Fibroblast of skin of left quadriceps (primary cell): ENCODE measurements at places on chromosomes 4 and X.

DNA sequence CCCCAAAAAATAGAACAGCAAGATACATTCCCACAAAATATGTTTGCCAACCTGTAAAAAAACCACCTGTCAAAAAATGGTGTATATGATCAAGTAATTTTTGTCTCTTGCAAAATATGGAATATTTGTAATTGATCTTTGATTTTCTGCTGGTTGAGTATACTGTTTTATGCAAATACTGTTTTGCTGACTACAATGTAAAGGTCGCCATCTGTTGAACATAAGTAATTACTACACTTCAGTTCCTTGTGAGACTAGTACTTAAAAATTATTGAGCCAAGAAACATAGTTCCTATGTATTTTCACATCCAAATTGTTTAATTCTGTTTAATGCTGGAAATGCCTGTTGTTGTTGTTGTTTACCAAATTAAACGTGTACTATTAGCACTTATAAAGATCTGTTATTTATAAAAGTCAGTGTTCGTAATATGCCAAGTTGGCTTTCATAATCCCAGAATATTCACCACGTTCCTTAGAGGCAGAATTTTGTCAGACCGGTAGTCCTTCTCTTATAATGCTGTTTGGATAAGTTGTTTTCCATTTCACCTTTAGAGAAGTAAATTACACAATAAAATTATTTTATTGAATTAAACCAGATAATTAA is 144.2 kb downstream of the PDLIM5 start:
- peak; percentile 34 for DNase-seq

DNA sequence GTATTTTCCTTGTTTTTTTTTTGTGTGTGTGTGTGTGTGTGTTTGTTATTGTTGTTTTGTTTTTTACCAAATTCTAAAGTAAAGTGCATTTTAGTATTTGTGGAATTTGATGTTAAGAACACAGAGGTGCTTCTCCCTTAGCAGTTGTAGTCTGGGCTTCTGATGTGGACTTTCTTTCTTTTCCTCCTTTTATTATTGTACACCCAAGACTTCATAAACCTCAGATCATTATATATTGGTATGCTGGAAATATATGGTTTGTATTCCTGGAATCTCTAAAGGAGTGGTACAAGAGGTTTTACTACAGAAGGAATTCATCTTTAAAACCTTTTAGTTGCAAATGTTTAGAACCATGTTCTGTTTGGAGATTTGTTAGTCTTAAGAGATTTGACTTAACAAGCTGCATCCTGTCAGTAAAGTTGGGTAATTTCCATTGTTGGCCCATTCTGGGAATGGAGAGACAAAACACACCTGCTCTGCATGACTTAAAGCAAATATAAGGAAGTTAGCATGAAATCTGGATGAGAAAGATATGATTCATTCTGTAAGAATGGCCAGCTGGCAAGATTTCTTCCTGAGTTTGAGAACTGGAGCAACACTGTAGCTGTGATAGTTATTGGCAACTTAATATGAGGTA is 64.0 kb downstream of the SMAD1 start:
- DNase-seq, result peak; percentile 87

DNA sequence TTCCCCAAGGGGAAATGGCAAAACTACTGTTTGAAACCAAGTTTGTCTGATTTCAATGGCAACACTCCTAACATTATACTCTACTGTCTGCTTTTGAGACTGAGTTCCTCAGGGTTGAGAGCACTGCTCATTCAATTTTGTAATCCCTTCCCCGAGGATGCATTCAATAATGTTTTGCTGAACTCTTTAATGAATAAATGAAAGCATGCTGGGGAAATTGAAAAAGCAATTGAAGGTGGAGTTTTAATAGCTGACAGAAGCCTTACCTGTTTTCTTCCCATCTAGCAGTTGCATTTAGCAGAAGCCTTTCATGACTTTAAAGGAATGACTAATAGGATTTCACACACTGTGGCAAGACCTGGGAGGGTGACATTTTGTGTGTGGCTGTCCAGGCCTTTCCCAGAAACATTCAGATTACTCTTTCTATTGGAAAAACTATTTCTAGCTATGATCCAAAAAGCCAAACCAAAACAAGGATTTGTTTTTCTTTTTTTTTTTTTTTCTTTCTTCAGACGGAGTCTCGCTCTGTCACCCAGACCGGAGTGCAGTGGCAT is 45.1 kb downstream of the DTHD1 start:
- no peak for DNase-seq

- no peak for DNase-seq
Observed at GRCh38 chr4:84568496-84568895, 14.4 kb upstream of the CDS1 start.

DNA sequence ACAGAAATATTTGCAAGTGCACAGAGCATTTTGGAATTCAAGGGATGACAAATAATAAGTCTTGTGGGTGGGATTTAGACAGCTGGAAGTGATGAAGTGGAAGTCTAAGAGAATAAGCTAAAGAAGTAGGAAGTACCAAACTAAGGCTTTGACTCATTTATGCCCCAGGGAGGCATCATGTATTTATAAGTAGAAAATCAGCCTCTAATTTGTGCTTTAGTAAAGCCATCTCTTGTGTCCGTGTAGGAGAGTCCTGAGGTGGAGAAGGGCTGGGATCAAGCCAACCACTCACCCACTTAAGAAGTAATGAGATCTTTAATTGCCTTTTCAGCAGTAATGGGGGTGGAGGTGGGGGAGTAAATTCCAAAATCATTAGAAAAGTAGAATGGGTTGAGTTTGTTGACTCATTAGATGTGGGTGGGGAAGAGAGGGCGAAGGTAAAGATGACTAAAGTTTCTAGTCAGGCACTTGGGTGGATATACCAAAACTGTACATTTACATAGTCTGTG is 356.7 kb downstream of the STIM2 start:
- peak; percentile 63 for DNase-seq

DNA sequence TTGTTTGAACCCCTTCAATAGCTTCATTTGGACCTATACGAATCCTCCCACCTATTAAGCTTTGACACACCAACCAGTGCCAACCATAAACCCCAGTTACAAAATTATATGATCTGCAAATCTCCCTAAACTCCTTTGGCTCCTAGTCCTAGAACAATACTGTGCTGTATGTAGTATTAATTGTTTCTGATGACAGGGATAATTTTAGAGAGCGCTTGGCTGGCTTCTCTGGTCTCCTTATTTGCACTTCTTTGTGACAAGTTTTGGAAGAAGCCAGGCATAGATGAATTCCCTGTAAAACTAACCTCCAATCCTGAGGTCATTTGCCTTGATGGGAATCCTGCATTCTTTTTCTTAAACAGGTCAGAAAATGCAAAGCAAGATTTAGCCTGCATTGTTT is 433.0 kb downstream of the PPARGC1A start:
- DNase-seq, result no peak

- DNase-seq, result no peak
Observed at GRCh38 chr4:74890341-74890740, 42.6 kb upstream of the PARM1 start.

GRCh38 chr4:52192721-52193135 is 141.6 kb downstream of the SPATA18 start:
- DNase-seq, result no peak

DNA sequence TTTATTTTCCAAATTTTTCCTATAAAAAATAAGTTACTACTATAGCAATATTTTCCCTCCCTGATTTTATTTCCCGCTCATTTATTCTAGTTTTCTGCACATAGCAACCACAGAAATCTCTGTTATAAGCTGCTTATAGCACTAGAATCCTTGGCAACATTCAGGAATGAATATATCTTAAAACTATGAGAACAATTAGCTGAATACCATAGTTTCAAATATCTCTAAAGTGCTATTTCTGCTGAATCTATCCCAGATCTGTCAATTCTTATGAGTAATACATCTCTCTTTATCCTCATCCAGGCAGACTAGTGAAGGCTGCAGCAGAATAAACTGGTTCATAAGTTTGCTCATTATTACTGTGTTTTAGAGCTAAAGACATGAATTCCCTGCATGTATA is 622.9 kb upstream of the DIPK2B start:
- no peak for DNase-seq

DNA sequence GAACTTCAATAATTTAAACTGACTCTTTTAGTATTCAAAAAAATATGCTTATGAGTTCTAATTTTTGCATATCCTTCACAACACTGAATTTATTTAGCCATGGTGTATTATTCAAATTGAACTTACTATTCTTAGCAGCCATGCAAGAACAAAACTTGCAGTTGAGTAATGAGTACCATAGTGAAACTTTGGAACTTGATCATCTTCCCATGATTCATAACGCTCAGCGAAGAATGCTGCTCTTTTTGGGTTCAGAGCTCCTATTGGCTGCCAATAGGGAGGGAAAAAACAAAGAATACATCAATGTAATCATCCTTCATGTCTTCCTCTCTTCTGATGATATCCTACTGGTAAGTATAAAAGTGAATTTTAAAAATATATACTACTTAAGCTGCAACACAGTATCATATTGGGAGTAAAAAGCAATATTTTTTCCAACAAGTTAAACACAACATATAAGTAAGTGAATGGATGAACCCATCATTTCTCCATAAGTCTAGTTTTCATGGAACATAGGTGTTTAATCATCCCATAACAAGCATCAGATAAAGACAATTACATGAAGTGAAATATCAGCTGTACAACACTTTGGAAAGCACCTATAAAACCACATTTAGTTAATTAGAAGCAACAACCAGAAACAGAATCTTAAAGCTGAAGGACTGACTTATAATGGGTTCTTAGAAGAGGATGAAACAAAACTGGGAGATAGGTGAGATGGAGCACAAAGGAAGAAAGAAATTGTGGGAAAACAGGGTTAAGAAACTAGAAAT is 145.2 kb upstream of the MAB21L2 start:
- no peak for DNase-seq

DNA sequence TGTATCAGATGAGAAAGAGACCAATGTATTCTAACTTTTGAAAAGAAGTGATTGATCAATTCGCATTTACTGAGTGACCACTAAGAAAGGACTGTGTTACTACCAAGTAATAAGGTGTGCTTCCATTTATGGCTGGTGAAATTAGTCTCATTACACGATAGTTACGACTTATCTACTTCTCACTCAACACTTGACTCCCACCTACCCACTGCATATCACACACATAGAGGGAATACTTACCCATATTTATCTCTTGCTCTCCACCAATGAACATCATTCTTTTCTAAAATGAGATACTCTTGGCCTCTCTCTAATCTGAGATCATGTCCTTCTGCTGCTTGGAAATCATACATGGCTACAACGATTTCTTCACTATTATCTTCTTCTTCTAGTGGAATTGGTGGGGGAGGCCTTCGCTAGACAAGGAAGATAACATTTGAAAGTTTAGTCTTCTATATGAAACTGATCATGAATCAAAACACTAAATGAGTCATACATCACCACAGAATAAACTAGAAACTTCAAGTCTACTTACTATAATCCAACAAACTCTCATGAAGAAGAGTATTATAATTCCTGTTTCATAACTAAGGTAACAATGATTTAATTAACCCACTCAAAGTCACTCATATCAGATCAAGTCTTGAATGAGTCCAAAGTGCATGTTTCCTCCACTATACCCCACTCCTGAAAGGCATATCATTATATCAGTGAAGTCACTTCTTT is 33.7 kb upstream of the TXK start:
- no peak for DNase-seq

DNA sequence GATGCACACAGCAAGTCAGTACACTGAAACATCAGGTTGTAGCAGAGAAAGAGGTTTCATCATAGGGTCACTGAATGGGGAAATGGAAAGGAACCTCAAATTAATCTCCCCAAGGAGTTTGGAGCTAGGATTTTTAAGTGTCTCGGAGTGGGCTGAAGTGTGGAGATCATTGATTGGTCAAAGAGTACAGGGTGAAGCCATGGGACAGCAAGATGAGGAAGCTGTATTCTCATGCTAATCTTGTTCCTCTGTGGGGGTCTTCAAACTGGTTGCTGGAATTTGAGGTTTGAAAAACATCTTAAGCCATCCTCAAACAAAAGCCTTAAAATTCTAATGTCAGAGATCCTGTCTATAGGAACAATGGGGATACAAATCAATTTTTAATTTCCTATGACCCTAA is 78.8 kb upstream of the TEX13A start:
- DNase-seq, result no peak

DNA sequence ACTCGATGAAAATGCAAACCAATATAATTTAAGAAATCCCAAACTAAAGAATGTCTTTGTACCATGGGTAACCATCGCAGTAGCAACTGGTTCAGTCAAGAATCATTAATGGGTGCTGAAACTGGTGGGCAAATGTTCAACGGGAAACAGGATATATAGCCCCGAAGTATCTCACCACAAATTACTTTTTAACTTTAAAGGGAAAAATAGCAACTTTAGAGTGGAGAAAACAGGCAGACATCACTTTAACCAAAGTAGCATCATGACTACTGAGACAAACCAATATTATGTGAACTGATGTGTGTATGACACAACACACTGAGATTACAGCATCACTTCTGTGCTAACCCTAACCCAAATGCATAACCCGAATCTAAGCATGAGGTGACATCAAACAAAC is 33.8 kb upstream of the SLAIN2 start:
- DNase-seq, result no peak

DNA sequence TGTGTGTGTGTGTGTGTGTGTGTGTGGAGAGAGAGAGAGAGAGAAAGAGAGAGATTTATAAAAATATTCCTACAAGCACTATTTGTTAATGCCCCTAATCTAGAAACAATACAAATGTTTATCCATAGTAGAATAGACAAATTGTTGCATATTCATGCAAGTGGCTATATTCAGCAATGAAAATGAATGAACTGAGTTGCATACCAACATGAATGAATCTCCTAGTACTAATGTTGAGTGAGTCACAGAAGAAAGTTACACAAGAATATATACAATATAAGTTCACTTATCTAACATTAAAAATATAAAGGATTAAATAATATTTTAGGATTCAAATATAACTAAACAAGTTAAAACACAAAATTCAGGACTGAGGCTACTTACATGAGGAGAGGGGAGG is 456.8 kb upstream of the AMOT start:
- DNase-seq, result no peak

GRCh38 chr4:99893029-99893428 is 1.2 kb downstream of the LAMTOR3 start:
- DNase-seq, result no peak

- peak; percentile 27 for DNase-seq
Observed at GRCh38 chrX:11952176-11952720, 186.0 kb upstream of the FRMPD4 start.

GRCh38 chrX:125810856-125811255 is 355.2 kb downstream of the DCAF12L2 start:
- DNase-seq, result no peak

DNA sequence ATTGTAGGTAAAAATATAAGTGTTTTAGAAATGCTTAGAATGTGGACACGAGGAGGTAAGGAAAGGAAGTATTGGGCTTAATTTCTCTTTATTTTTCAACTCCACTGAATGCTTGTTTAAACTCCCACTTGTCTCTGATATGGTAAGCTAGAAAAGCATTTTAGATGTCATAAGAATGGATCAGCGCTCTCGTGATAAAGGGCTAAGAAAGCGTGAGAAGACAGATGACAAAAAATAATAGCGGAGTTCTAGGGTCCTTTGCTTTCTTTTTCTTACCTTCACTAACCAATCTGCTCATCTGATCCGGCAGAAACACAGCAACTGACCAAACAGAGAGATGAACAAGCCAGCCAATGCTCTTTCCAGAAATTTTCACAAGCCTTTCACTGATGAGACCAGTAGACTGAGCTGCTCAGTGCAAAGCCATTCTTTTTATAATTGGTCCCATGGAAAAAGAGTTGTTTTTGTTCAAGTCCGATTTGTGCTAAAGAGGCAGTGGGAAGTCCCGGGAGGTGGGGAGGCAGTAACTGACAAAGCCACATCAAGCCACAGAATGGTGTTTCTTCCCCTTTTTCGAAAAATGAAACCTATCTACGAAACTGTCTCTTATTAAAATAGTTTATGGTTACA is at the start of gene TASL:
Gene TASL (minus strand): TSS at position 405 of the 630 bp plus-strand sequence. CDS start 17,411 bp downstream, outside the sequence.
- DNase-seq, result no peak

- DNase-seq, result no peak
Observed at GRCh38 chrX:23954396-23954795, 46.6 kb downstream of the CXorf58 start.
